ENCODE measurements at places on chromosomes 13 and 19.

DNA sequence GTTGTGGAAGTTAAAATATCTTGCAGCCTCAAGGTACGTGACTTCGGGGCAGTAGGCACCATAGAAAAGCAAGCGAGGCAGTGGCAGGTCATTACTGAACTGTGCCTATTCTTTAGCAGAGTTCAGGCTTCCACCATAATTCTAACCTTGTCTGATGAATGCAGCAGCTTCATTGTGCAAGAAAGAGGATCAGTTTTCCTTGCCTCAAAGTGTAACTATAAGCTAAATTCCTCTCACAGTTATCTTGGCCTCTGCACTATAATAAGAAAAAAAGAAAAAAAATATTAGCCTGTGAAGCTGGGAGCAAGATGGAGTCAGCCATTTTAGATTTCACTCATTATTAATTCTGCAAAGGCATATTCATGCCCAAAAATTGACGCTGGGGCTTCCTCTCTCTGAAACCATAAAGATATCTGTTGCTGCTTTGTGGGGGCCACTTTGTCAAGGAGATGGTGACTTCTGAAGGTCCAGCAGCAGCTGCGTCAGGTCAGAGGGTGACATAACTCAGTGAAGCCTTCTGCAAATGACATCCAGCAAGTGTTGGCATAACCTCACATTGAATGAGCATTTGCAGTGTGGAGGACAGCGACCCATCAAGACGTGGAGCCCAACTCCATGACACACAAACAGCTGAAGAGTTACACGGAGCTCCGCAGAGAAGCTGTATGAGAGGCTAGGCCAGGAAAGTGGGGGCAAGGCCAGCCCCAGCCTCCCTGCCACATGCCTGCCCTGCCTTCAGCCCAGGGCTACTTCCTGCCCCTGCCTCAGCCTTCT is 23.1 kb upstream of the SACS start:
- ATAC-seq: no peak

- no peak for ATAC-seq
These were observed 92.9 kb downstream of the GNG7 start for GRCh38 chr19:2609389-2610116.

- no peak for ATAC-seq
These were observed 6.1 kb downstream of the ZNF700 start for GRCh38 chr19:11931051-11931450.

DNA sequence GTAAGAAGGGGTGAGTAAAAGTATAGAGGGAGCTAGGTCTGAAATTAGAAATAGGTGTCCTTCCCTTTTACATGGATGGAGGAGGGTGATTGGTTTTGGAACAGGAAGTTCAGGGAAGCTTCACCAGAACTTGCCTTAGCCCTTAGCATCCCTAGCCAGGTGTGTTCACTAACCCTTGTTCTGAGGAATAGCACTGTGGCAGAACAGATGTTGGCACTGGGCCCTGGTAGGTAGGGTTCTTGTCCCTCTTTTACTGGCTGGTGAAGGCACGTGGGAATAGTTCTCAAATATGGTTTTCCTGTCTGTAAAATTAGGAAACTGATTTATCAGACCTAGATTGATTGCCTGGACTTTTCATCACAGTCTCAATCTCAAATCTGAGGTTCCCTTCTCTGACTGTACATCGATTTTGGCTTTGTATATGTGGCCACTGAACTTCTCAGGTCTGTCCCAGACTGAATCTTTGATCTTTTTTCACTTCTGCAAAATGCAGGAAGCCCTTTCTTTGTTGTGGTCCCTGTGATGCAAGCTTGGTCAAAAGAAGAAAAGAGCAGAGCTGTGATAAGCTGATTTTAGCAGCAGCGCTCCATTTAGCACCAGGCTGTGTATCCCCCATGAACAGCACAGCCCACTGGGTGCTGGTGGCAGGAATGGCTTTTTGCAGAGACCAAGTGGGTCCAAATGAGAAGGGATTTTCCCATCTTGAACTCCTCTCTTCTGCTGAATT is 86.2 kb upstream of the HTR2A start:
- ATAC-seq: peak; percentile 60

- ATAC-seq: no peak
These were observed 17.2 kb downstream of the POLRMT start for GRCh38 chr19:616062-616700.

GRCh38 chr19:14097532-14098151 is 7.1 kb upstream of the SAMD1 start:
- no peak for ATAC-seq

- ATAC-seq: no peak
These were observed 172.8 kb downstream of the DNAJC15 start for GRCh38 chr13:43196086-43196621.

DNA sequence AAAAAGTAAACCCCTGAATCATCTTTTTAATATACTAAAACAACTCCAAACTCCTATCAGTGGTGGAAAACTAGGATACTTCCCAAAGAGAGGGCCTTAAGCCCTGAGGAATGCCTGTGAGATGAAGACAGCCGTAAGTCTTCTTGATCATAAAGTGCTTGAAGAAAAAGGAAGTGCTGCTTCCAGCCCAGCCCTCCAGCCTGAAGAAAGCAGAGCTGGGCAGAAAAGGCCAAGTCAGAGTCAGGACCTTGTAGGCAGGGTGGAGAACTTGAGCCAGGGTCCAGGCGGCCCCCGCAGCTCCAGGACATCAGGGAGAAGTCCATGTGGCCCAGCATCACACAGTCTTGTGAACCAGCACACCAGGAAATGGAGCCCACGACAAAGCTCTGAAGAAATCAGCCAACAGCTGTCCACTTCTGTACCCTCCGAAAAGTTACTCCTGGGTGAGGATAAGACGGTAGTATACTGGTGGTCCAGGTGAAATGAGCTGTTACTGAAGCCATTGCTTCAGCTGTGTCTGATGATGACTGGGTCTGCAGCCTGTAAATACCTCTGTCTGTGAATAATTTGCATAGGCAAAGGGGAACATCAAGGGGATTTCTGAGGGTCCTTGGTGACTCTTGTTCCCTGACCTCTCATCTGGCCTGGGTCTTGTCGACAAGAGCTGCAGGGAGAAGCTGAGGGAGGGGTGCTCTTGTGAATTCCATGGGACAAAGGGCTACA is 18.7 kb upstream of the CRYL1 start:
- no peak for ATAC-seq

DNA sequence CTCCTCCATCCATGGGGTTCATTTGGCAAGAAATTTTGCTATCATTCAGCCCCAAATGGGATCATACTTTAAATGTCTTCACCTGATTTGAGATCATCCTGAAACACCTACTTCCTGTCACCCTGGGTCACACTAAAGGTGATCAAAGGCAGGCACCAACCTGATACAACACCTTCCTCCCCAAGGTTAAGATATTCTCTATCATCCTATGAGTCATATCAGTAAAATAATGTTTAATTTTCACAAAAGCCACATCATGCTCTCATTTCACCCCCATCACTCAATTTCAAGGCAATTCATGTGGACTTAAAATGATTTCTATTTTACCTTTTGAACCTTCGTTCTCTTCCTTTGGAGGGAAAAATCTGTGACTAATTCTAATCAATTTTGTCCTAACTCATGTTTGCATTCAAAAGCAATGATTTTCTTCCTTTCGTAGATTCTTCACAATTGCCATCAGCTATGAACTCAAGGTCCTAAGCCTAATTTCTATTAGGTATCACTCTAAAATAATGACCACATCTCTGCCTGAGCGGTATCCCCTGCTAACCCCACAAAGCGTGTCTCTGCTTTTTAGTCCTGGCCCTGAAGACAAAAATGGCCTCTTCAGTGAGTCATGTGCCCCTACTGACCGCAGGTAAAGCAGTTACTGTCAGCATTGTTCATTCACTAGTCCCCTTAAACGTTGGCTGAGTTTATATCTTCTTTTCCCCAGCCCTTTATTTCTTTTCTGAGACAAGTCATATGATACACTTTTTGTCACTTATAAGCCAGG is 139.0 kb downstream of the SPRY2 start:
- ATAC-seq: no peak

GRCh38 chr13:61670384-61671161 is 254.9 kb upstream of the PCDH20 start:
- ATAC-seq: no peak

- peak; percentile 56 for ATAC-seq
These were observed 1.4 kb downstream of the PARP4 start for GRCh38 chr13:24511019-24511815.

- ATAC-seq: no peak
These were observed 9.8 kb downstream of the CYP2A7 start for GRCh38 chr19:40872209-40872608.

DNA sequence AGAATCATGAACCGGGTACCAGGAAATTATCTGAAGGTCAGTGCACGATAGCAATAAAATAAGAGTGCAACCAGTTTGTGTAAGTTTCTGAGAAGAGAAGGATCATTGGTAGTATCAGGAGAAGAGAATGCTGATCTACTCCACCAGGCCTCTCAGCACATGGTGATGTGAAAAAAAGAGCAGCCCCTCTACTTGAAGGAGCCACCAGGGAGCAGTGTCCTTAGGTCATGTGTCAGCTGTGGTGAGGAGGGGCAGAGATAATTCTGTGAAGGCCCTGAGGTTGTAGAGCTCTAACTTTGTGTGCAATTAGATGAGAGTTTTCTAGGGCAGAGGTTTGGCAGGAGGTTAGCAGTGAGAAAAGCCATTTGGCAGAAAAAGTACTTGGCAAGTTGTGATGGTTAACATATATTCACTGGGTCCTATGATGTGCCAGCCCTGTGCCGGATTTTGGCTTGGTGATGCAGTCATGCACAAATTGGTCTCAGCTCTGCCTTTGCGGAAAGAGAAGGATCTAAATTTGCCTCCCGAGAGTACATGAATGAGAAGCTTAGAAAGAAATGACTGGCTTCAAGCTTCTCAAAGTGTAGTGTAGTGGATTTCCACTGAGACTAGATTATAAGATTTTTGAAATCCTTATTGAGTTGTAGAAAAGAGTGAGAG is 19.2 kb upstream of the ZC3H13 start:
- ATAC-seq: no peak

DNA sequence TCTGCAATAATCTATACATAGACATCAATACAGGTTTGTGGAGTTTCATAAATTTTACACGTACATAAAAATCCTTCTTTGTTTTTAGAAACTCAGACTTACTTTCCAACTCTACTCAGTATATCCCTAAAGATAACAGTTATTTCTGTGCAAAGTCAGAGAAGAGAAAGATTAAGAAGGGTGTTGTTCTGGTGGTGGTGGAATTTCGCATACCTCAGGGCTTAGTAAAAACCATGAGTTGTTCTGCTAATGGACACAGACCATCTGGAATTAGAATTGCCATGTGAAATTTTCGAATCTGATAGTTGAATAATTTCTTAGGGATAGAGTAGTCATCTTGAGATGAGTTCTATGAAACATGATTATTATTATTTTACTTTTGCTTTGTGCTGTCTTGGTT is 102.7 kb downstream of the ZAR1L start:
- ATAC-seq: no peak

DNA sequence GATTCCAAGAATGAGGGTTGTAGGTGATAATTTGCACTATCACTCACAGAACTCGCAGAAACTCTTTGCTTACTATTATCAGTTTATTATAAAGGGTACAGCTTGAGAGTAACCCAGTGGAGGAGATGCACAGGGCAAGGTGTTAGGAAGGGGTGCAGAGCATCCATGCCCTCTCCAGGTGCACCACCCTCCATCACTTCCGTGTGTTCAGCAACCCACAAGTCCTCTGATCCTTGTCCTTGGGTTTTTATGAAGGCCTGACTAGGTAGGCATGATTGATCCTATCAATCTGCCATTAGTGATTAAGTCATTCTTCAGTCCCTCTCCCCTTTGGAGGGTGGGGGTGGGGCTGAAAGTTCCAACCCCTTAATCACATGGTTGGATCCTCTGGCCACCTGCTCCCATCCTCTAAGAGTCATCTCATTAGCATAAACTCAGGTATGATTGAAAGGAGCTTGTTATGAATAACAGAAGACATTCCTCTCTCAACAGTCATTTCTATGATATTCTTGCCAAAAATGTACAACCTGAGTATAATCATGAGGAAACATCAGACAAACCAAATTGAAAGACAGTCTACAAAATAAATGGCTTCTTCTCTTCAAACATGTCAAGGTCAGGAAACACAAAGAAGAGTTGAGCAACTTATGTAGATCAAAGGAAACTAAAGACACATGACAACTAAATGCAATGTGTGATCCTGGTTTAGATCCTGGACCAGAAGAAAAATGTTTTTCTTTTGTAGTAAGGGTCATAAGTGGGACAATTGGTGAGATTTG is 225.4 kb downstream of the PCCA start:
- ATAC-seq: no peak

- ATAC-seq: no peak
These were observed 10.0 kb upstream of the OXGR1 start for GRCh38 chr13:97004096-97004876.

- ATAC-seq: no peak
These were observed 18.4 kb downstream of the FOXO1 start for GRCh38 chr13:40648040-40648439.

- ATAC-seq: no peak
These were observed 2.6 kb downstream of the TIMM44 start for GRCh38 chr19:7940841-7941240.

DNA sequence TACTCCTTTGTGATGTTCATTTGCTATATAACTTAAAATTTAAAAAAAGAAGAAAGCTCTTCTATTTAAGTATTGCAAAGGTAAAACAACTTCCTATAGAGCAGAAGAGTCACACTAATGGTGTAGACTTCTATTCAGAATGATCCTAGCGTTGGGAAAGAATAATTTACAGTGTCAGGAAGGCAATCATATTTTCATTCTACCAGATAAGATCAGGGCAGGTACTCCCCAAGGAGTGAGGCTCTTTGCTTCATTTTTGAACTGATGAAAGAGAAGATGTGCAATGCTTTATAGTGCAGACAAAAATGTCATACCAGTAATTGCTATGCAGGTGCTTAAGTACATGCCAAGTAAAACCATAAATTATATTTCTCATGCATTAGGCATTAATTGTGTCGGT is 1193.0 kb downstream of the PCDH9 start:
- no peak for ATAC-seq

- no peak for ATAC-seq
These were observed 244.0 kb downstream of the COL4A1 start for GRCh38 chr13:110062777-110063442.

DNA sequence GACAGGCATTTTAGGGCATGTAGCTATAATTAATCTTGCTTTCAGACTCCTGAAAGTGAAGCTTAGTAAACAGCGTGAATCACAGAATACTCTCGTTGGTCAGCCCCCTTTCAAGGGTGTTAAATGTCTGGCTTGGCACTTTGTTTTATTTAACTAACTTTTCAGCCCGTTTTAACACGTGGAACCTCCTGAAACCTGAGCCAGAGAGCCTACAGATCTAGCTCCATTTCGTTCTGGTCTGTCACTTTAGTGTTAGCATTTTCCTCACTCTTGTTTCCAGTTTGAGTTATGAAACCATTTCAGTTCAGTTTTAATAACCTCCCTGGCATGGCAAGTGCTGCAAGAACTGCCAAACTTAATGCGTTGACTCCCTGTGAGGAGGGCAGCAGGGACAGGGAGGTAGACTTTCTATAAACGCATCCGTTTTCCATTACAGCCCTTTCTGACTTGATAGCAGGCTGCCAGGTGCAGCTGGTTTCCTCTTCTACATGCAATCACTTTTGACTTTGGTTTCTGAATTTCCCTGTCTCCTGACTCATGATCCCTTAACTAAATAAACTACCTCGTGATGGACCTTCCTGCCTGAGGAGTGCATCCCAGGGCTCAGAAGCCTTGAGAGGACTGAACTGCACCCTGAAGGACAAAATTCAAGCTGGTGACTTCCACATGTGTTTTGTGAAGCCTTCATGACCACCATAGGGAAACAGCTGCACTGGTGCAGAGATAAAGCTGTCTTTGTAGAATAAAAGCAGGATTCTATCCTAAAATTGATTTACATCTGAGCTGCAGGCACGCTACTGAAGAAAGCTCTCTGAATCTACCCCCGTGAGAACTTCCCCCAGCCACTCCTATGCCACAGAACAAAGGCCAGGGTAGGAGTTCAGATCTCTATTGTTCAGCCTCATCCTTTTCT is 192.6 kb downstream of the DLEU7 start:
- ATAC-seq: no peak

Measured in activated CD4-positive, CD25-positive, alpha-beta regulatory T cell treated with anti-CD3 and anti-CD28 coated beads, Interleukin-2, amount 50 U/mL, for 24 hours (primary cell).